ENCODE measurements at places on chromosomes 16 and 17.

GRCh38 chr17:40018211-40019121 lies 3.2 kb downstream of the CSF3 start:
- DNase-seq = no peak

DNA sequence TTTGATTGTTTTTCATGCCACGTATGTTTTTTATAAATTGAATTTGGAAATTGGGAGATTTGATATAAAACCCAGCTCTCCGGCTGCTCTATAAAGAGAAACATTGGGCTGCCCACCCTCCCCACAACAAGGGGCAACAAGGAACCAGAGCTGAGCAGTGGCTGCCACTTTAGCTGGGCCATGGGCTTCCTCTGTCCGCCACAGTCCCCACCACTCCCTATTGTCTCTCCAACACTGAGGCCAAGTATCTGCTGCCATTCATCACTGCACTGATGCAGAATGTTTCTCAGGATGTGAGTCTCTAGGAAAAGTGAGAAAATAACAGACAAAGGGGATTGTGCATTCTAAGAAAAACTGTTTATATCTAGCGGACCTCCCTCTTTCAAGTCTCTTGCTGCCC lies 106.8 kb downstream of the LITAF start:
- no peak for DNase-seq

DNA sequence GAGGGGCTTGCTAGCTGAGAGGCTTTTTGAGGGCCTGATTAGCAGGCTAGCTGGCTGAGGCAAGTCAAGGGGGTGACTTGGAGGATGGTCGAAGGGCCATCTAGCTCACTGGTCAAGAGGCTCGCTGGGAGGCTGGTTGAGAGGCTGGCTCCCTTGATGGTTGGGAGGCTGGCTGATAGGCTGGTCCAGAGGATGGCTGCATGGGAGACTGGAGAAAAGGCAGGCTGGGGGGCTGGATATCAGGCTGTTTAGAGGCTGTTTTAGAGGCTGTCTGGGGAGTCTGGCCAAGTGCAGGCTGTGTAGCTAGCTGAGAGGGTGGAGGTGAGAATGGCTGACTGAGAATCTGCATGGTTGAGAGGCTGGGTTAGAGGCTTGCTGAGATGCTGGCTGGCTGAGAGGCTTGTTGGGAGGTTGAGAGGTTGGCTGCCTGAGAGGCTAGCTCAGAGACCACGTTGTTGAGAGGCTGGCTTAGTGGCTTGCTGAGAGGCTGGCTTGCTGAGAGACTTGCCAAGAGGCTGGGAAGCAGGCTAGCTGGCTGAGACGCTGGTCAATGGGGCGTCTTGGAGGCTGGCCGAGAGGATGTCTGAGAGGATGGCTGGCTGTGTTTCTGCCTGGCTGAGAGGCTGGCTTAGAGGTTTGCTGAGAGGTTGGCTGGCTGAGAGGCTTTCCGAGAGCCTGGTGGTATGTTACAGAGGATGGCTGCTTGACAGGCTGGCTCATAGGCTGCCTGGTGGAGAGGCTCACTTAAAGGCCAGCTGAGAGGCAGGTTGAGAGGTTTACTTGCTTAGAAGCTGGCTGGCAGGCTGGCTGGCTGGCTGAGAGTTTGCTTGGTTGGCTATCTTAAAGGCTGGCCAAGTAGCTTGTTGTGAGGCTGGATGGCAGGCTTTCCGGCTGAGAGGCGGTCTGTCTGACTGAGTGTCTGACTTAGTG lies 36.6 kb upstream of the ACSM2B start:
- DNase-seq = peak; percentile 33

GRCh38 chr17:78031435-78031834 lies 72.9 kb downstream of the TNRC6C start:
- DNase-seq = no peak

- no peak for DNase-seq
These were observed 18.6 kb downstream of the COG7 start for GRCh38 chr16:23434380-23434779.

DNA sequence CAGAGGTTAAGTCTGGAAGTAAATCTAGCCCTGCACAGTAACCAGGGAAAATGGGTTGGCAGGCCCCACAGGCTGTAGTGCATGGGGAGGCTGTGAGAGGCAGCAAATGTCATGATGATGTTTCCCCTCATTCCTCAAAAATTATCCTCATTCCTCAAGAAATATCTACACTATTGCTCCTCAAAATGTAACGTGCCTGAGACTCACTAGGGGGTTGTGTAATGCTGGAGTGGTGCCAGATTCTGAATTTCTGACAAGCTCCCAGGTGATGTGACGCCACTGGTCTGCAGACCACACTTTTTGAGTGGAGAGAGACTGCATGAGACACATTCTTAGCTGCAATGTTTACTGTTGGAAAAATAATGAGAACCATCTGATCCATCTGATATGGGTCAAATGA lies 1.2 kb upstream of the MPP3 start:
- no peak for DNase-seq

DNA sequence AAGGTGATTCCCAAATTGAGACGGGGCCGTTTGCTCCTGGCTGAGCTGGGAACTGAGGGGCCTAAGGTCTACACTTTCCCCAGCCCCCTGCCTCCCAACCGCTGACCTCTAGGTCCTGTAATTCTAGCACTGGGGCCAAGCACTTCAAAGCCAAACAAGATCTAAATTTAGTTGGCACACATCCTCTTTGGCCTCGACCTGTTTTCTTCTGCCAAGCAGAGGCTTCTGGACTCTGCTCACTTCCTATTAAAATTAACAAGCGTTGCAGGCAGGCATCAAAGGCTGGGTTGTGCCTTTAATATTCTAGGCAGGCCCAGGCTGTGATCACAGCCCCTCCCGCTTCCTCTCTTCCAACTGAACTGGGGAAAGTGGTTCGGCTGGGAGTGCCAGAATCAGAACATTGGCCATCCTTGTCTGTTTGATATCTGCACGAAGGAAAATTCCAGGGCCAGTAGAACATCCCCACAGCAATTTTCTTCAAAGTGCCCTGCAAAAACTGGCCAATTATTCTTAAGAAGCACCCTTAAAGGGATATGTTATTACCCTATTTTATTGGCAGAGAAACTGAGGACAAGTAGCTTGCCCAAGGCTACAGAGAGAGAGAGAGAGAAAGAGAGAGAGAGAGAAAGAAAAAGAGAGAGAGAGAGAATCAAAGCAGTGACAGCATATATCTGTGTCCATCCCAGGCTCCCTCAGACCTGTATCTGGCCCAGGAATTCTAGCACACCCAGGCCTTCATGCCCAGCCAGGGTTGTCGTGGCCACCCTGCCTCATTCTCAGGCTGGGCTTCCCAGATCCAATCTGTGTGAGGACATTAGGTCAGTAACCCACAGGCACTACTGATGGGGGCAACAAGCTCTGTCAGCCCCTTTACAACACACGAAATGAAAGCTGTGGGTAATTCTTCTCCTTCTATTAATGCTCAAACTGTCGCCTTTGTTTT lies 12.8 kb upstream of the MT4 start:
- peak; percentile 57 for DNase-seq

- DNase-seq = no peak
These were observed 26.9 kb upstream of the XYLT1 start for GRCh38 chr16:17497648-17498047.

DNA sequence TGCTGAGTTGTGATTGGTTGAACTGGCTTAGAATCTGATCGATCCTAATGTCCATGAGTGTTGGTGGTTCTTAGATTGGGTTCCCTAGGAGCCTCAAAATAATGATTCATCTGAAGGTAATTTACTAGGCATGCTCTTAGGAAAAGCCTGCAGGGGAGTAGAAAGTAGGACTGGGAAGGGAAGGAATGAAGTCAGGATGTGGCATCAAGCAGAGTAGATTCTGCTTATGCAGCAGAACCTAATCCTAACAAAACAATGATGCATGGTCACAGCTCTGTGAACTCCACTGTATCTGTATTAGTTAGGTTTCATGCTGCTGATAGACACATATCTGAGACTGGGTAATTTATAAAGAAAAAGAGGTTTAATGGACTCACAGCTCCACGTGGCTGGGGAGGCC lies 132.5 kb downstream of the HS3ST2 start:
- DNase-seq = no peak

DNA sequence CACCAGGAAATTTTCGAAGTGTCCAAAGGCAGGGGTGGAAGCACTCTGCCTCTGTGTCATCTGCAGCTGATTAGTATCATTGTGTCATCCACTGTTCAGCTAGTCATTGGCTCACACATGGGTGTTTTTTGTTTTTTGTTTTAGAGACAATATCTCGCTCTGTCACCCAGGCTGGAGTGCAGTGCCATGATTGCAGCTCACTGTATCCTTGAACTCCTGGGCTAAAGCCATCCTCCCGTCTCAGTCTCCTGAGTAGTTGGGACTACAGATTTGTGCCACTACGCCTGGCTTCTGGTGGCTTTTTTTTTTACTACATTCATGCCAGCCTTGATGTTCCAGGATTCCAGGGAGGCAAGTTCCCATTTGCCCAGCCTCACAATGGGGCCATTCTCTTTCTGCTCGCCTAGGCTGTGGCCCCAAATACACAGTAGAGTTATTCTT lies 32.5 kb upstream of the MYO18A start:
- DNase-seq = peak; percentile 65

DNA sequence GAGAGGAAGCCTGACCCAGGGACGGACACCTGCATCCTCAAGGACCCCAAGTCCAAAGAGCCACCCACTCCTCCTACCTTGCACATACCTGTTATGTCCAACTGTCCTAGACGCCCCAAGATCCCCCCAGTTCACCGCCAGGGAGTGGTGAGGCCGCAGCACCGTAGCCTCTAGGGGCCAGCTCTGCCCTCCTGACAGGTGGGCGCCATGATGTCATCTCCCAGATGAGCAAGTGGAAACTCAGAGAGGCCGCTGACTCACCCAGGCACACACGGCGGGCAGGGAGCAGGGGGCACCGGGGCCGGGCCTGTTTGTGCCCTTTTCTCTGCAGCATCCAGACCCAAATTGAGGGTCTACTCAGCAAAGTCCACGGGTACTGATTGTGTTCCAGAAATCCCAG lies 4.8 kb upstream of the ZNF469 start:
- DNase-seq = no peak

DNA sequence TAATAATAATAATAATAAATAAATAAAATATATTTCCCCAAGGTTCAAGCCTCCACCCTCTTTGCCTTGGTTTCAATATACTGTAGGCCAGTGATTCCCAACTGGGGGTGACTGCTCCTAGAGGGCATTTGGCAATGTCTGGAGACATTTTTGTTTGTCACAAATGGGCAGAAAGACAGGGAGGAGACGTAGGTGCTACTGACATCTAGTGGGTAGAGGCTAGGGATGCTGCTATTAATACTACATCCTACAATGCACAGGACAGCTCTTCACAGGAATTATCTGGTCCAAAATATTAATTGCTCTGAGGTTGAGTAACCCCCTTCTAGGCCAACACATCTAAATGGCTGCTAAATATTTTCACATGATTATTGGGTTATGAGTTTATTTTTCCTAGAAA lies 12.8 kb upstream of the PRR14 start:
- no peak for DNase-seq

DNA sequence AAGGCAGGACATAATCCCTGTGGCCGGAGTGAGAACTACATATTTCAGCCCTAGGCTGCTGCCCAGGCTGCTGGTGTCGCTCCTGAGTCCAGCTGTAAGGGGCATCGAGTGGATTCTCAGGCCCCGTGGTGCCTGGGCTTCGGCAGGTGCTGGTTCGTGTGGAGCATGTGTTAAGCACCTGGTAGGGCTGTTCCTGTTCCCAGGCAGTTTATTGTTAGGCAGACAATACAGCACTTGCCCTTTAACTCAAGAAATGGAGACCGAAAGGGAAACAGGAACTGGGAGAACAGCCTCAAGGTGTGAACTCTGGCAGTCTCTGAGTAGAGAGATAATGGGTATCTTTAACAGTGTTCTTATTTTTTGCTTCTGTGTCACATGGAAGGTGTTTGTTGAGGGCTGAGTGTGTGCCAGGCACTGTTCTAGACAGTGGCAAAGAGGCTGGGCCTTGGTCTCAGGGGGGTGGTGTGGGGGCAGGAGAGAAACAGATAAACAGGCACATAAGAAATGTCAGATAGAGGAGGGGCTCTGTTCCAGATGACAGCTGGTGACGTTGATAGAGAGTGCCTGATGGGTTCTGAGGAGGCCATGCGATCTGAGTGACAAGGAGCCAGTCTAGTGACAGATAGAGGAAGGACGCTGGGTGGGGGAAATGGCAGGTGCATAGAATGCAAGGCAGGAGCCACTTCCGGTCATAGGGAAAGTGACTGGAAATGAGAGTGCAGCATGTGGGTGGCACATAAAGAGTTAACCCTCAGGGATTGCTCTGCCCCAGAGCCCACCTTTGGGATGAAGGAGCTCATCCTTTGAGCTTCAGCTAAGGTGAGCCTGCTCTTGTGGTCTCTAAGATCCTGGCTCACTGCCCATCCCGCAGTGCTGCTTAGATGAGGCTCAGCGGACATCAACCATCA lies 33.8 kb downstream of the EPN2 start:
- DNase-seq = no peak

GRCh38 chr17:57806167-57806830 lies 43.5 kb downstream of the MRPS23 start:
- DNase-seq = no peak

Measured in substantia nigra (tissue), 51 donors.